ENCODE measurements at places on chromosomes 12 and 14. TPM values are rescaled to one million over a fixed set of nuclear protein-coding genes. Genes with fewer than 3 reads are reported as not detected.

The RAPGEF3 gene
- total RNA-seq, result 6.8 TPM

The CLEC2B gene
- total RNA-seq, result 19.3 TPM

The NRL gene
- total RNA-seq, result 0.87 TPM

The FOXN4 gene
- total RNA-seq, result not detected

The PPFIBP1 gene
- total RNA-seq, result 64.7 TPM

The UTP20 gene
- 18.7 TPM for total RNA-seq

All from smooth muscle cell of trachea (primary cell).